Activated naive CD4-positive, alpha-beta T cell treated with anti-CD3 and anti-CD28 coated beads, Interleukin-2, amount 50 U/mL, for 16 hours (primary cell): ENCODE measurements at places on chromosomes 3 and 15.

DNA sequence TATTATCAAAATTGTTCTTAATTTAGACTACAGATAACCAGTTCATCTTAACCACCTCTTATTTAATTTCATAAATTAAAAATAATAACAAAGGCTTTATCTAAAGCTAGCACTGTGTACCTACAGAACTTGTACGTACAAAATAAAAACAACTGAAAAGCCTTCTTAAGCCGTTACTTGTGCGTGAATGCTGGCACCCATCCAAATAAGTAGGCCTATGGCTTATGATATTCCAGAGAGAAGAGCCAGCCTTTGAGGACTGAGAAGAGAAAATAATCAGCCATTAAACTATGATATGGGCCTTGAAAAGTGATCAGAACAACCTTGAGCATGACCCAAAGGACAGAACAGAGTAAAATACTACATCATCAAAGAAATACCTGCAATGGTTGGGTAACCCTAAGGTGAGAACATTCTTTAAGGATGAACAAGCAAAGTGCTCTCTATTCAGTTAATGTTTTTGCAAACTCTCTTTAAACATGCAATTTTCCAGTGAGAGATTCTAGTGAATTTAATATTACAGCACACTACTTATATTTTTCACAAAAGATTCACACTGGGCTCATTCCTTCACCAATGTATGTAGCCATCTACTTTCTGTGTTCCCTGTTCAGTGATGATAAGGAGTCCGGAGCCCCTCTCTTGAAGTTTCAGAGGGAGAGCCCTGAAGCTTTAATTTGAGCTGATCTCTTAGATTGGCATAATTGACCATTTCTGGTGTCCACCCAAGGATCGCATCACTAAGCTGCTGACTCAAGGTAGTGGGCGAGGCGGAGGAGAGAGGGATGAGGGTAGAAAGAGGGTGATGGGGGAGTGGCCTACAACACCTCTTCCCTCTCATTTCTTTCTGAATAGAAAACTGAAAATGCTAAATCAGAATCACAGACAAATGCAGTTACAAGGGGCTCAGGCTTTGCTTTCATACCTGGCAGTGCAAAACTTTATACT lies 7.7 kb upstream of the ACTC1 start:
- no peak for DNase-seq

DNA sequence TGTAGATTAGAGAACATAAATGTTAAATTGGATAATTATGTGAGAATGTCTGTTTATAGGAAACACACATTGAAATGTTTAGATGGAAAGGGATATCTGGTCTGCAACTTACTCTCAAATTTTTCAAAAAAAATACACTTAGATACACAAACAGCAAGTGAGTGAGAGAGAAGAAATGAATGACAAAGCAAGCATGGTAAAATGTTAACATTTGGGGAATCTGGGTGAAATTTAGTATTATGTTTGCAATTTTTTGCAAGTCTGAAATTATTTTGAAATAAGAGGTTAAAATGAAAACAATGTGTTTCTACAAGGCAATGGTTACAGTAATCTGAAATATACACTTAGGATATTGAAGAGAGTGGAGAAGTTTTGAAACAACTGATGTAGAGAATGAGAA lies 134.3 kb downstream of the GLDN start:
- DNase-seq = no peak

DNA sequence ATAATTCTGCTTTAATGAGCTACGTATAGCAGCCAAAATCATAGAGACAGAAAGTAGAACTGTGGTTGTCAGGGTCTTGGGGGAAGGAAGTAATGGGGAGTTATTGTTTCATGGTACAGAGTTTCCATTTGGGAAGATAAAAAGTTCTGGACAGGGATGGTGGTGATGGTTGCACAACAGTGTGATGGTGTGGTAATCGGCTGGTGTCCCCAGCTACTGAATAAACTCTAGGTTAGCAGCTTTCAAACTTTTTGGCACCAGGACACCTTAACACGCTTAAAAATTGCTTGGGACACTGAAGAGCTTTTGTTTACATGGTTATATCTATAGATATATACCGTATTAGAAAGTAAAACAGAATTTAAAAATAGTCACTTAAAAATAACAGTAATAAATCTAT lies 166.0 kb downstream of the NEK11 start:
- no peak for DNase-seq

DNA sequence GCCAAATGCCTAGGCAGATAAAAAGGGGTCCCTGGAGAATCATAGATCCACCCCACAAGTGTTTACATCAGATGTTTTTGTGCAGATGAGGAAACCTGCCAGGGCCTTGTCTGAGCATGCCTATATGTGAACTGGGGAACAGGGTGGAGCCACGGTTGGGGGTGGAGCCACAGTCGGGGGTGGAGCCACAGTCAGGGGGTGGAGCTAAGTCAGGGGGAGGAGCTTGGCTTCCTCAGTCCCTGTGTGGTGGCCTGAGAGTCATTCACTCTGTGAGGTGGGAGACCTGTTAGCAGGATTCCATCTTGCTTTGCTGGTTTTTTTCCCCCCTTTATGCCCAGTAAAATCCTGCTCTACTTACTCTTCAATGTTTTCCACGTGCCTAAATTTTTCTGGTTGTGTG lies 57.8 kb upstream of the TGFBR2 start:
- DNase-seq = peak; percentile 19

DNA sequence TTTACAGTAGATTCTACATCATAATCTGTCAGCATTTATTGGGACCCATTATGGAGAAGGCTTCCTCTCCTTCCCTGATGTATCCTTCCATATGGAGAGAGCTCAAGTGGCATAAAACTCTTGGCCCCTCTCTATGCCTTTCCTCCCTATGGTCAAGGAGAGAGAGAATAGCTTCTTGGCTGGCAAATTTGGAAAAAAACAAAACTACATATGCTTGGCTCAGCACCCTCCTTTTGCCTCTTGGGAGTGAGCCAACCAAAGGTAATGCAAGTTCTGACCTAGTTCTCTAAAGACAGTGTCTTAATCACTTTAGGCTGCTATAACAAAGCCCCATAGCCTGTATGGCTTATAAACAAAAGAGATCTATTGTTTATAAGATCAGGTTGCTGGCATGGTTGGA lies 37.5 kb downstream of the C3orf70 start:
- no peak for DNase-seq
